ENCODE measurements at places on chromosomes 11 and 22. TPM values are rescaled to one million over a fixed set of nuclear protein-coding genes. Genes with fewer than 3 reads are reported as not detected.

DNA sequence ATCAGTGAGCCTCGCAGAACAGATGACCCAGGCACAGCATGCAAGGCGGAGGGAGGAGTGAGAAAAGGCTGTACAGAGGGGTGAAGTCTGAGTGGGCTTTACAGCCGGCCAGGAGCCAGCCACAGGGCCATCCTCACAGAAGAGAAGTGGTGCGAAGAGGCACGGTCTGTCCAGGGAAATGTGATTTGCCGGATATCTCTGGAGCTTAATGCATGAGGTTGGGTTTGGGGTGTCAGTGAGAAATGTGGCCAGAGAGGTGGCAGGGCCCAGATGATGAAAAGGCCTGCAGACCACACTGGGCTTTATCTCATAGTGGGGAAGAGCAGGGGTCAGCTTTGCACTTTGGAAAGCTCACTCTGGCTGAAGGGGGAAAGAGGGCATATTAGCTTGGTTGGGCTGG, 255.2 kb downstream of the BUD13 start:
- H3K27ac ChIP-seq, result no peak overlapping the region
- no peaks in the 10 kb centered on the region for H3K4me1 ChIP-seq
- H3K4me3 ChIP-seq, result no peak overlapping the region
- H3K36me3 ChIP-seq, result no peaks in the 10 kb centered on the region
- no peak for DNase-seq
- H3K27me3 ChIP-seq, result no peaks in the 10 kb centered on the region

- H3K4me1 ChIP-seq, result no peaks in the 10 kb centered on the region
- H3K36me3 ChIP-seq, result no peaks in the 10 kb centered on the region
- no peak overlapping the region for H3K27ac ChIP-seq
Observed at GRCh38 chr11:70472240-70472639, 73.9 kb downstream of the CTTN start.

DNA sequence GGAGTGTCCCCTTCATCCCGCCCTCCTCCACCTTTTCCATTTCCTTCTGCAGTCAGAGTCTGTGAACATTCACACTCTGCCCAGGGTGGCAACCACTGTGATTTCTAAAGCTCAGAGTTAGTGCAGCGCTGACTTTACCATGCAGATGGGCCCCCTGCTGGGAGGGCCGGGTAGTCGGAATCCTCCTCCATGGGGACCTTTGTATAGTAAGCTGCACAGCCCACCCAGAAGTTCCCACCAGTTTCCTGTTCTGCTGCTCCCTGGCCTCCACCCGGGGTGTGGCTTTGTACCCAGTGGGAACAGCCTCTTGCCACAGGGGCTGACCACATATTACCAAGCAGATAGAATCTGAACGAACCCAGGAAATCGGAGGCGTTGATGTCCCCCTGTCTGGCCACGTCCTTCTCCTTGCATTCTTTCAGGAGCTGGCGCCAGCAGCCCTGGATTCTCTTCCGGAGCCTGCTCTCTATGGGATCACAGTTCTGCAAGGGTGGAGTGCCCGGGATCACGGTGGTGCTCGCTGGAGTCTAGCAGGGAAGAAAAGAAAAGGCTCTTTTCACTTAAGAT, 125.3 kb downstream of the MPPED1 start:
- no peaks in the 10 kb centered on the region for H3K36me3 ChIP-seq
- H3K4me1 ChIP-seq, result no peaks in the 10 kb centered on the region
- DNase-seq, result no peak
- H3K27me3 ChIP-seq, result no peaks in the 10 kb centered on the region
- no peak overlapping the region for H3K4me3 ChIP-seq

DNA sequence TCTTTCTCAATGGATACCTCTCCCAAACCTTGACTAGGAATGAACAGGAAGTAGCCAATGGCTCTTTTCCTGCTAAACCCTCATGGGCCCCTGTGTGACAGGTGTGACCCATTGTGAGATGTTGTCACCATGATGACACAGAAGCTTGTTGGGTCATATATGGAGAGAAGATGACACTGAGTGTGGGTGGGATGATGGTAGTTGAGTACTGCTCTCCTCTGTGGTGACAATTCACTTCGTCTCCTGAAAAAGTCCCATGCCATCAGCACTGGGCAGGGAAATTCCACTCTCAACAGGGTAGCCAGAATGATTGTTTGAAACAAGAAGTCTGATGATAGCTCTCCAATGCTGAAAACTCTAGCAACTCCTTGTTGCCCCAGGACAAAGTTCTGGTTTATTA, 94.0 kb upstream of the SEZ6L start:
- H3K27me3 ChIP-seq, result no peaks in the 10 kb centered on the region
- no peak for DNase-seq
- H3K27ac ChIP-seq, result no peak overlapping the region
- no peaks in the 10 kb centered on the region for H3K4me1 ChIP-seq
- no peak overlapping the region for H3K4me3 ChIP-seq
- H3K36me3 ChIP-seq, result no peaks in the 10 kb centered on the region

DNA sequence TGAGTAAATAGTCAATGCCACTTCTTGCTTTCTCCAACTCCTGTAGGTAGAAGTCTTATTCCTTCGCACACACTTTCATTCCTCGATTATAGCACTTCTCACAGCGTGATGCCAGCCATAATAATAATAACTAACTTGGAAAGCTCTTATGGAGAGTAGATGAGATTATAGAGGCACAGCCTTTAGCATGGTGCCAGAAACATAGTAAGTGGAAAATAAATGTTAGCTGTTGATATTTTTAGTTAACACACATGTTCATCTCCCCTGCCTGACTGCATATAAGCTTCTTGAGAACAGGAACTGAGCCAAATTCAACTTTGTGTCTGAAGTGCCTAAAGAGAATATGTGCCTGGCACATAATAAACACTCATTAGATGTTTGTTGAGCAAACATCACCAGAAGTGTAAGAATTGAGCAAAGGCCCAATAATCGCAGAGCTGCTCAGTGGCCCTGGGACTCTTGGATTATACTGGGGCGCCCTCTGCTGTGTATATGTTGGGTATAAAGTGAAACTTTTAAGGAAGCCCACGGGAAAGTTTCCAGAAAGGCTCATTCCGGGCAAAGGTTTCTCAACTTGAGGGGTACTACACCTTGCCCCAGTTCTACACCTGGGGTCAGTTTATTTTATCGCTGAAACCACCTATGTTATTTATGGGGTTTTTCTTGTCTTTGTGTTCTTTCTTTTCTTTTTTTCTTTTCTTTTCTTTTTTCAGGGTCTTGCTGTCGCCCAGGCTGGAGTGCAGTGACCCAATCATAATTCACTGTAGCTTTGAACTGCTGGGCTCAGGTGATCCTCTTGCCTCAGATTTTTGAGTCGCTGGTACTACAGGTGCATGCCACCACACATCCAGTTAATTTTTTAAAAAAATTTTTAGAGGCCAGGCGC, 22.3 kb downstream of the SLN start:
- H3K27ac ChIP-seq, result no peak overlapping the region
- H3K36me3 ChIP-seq, result no peaks in the 10 kb centered on the region
- no peaks in the 10 kb centered on the region for H3K27me3 ChIP-seq
- peaks cover 13% of the 10 kb centered on the region for H3K4me1 ChIP-seq
- H3K4me3 ChIP-seq, result 0 out of 2 replicates have a peak overlapping the region, but pooled peaks have one; percentile 20
- DNase-seq, result peak; percentile 88

GRCh38 chr11:60753309-60753708, 3.4 kb upstream of the MS4A15 start:
- no peak overlapping the region for H3K4me3 ChIP-seq
- H3K36me3 ChIP-seq, result no peaks in the 10 kb centered on the region
- no peak overlapping the region for H3K27ac ChIP-seq
- H3K4me1 ChIP-seq, result no peaks in the 10 kb centered on the region
- DNase-seq, result no peak
- peaks cover 30% of the 10 kb centered on the region for H3K27me3 ChIP-seq

- H3K27me3 ChIP-seq, result no peaks in the 10 kb centered on the region
- H3K36me3 ChIP-seq, result no peaks in the 10 kb centered on the region
- no peak overlapping the region for H3K4me3 ChIP-seq
- peaks cover 36% of the 10 kb centered on the region for H3K4me1 ChIP-seq
- no peak overlapping the region for H3K27ac ChIP-seq
Observed at GRCh38 chr11:130399196-130399595, 29.2 kb downstream of the ADAMTS8 start.

DNA sequence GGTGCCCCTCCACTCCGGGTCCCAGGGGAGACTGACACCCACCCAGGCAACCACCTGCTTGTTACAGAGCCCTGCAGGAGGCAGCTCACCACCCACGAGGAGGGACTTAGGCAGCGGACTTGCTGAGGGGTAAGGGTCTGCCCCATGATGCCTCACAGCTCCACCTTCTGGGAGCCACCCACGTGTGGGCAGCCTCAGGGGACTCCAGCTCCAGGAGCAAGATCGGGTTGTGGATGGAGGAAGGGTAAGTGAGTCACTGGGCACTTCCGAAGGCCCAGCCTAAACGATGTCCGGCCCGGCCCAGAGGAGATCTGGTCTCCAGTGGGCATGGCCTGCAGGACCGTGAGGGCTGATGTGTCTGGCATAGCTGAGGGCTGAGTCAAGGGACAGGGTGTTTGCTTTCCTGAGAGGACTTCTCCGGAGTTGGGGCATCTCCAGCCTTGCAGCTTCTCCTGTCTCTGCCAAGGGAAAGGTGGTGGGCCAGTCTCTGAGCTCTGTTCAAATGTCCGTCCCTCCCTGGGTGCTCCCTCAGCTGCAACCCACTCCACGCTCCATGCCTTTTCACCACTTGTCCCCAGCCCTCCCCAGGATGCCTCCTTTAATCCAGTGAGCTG, 32.3 kb upstream of the P2RY2 start:
- H3K4me1 ChIP-seq, result peaks cover 15% of the 10 kb centered on the region
- H3K27ac ChIP-seq, result peak overlapping the region; percentile 72
- H3K4me3 ChIP-seq, result no peak overlapping the region
- DNase-seq, result peak; percentile 97
- H3K36me3 ChIP-seq, result no peaks in the 10 kb centered on the region

- H3K4me3 ChIP-seq, result 0 out of 2 replicates have a peak overlapping the region, but pooled peaks have one; percentile 12
- no peaks in the 10 kb centered on the region for H3K27me3 ChIP-seq
Observed at GRCh38 chr22:36369922-36370791, 17.6 kb downstream of the MYH9 start.

GRCh38 chr11:68026391-68027105, 3.9 kb upstream of the NDUFS8 start:
- DNase-seq, result no peak
- H3K4me3 ChIP-seq, result no peak overlapping the region
- H3K36me3 ChIP-seq, result no peaks in the 10 kb centered on the region
- H3K4me1 ChIP-seq, result peaks cover 33% of the 10 kb centered on the region

DNA sequence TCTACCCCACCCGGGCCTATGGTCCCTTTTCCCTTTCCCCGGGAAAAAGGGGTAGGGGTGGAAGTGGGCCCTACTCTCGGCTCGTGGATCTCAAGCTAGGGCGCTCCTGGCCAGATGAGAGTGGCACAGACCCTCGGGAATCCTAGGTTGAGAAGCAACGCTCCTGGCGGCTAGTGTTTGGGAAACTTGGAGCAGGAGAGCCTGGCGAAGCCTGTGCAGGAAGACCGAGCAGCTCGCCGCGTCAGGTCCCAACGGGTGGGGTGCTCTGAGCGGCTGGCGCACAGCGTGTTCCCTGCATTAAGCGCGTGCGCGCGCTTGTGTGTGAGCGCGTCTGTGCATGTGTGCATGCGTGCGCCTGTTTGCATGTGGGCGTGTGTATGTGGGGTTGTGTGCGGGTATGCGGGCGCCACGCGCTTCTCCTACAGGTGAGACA, 7.1 kb upstream of the FLI1 start:
- no peak overlapping the region for H3K27ac ChIP-seq
- H3K27me3 ChIP-seq, result peaks cover 34% of the 10 kb centered on the region
- DNase-seq, result peak; percentile 79
- H3K4me3 ChIP-seq, result peak overlapping the region; percentile 64
- H3K36me3 ChIP-seq, result no peaks in the 10 kb centered on the region

Gene CCDC134
- total RNA-seq, result 4.0 TPM

Gene SLC22A9
- total RNA-seq, result not detected

Gene ETS1
- total RNA-seq, result 61.0 TPM
